Activated CD8-positive, alpha-beta memory T cell treated with anti-CD3 and anti-CD28 coated beads for 4 hours (primary cell): ENCODE measurements at places on chromosomes 4 and X.

GRCh38 chrX:150192816-150193215, 170.3 kb upstream of the MAMLD1 start:
- DNase-seq: no peak

- no peak for DNase-seq
These were observed 12.5 kb downstream of the MORC4 start for GRCh38 chrX:106987488-106987887.

DNA sequence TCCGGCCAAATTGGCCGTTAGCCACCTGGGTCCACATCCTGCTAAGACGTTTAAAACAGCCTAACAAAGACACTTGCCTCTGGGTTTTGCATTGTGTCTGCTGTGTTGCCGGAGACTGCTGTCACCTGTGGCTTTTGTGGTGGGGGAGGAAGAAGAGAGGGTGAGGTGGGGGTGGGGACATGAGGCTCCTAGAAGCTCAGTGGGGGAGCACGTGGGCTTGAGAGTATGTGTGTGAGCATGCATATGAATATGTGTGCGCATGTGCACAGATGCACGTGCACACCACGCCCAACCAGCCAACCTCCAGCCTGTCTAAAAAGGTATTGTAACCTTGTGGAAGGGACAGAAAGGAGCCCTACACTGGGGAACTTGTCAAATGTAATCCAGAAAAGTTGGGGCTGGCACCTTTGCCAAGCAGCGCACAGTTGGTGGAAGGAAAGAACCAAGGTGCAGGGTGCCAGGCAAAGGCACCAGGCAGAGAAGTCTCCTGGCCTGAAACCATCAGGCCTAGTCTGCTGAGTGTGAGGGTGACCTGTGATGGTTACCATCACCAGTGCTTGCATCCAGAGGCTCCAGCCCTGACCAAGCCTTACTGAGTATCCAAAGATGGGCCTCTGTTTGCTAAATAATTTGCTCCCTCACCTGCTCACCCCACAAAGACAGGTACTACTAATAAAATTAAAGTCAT, 10.1 kb upstream of the SASH3 start:
- peak; percentile 67 for DNase-seq

DNA sequence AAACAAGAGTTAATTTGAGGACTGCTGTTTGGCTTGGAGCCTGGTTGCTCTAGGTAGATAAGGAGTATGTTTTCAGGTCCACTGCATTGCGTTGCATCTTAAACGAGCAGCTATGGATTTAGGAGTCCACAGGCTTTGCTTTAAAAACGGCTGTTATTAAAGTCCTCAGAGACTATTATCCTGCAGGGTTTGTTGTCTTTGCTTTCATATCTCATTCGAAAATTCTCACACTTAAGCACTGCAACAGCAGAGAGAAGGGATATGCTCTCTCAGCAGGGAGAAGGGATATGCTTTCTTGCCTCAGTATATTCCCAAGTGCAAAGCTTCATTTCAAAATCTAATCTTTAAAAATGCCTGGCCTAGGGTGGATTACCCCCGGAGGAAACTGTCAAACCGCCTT, 444.7 kb upstream of the FTHL17 start:
- no peak for DNase-seq

- no peak for DNase-seq
These were observed 786 bp upstream of the ZFX start for GRCh38 chrX:24148535-24149350.

- DNase-seq: no peak
These were observed 1229.7 kb downstream of the PCDH18 start for GRCh38 chr4:136302566-136302965.

DNA sequence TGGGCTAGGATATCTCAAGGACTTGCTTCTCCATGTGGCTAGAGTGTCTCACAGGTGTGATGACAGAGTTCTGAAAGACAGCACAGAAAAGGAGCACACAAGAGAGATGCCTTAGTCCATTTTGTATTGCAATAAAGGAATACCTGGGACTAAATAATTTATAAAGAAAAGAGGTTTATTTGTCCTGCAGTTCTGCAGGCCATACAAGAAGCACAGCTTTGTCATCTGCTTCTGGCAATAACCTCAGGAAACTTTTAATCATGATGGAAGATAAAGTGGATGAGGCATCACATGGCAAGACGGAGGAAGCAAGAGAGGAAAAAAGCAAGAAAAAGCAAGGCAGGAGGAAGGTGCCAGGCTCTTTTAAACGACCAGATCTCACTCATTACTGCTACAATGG, 126.9 kb downstream of the ADAMTS3 start:
- no peak for DNase-seq

DNA sequence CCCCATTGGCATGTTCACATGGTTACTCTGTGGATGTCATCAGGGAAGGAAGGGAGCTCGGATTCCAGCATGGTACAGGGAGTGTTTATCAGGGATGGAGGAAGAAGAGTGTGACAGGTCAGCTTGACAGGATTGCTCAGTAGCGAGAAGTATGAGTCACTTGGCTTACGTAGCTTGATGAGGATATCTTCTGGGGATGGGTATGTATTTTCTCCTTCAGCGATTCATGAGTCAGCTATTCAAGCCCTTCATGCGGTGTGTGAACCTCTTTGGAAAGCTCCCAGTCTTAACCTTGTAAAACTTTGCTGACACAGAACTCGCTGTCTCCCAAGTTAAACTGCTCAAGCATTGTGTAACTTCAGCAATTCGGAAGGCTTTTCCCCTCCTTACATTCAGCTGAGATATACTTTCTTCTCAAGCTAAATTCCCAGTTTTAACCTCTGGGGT, 275.4 kb downstream of the ARHGAP10 start:
- no peak for DNase-seq

DNA sequence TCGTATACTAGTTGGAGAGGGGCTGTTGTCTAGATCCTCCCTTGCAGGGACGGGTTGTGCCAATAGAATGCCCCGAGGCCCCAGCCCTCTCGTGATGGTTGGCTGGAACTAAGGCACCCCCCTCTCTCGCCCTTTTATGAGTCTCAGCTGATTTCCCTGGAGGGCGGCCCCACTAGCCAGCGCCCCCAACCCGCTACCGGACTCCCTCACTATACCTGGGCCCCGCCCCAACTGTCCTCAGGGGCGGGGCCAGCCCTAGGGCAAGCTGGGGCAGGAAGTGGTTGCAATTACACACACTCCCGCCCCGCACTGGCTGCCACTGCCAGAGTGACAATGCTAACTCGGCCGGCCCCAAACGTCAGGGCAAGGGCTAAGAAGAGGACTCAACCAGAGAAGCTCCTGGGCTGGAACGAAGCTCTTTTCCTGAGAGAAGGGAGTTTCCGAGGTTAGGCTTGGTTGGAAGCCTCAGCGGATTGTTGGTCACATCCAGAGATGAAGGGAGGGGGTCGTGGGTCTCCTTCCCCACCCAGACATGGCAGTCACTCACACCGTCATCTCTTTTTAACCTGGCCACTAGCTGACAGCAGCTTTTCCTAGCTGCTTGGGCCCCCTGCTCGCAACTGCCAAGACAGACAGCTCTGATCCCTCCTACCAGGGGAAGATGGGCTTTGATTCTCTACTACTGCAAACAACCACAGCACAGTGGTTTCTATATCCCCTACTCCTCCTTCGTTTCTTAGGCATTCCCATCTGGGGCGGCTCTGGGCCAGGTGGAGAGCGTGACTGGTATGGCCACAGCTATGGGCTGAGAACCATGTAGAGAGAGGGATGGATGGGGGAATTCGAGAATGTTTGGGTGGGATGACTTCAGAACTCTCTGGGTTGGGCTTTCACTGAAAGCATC, 21.0 kb upstream of the BCORL1 start:
- DNase-seq: no peak

- no peak for DNase-seq
These were observed 29.7 kb downstream of the EREG start for GRCh38 chr4:74394476-74395136.

- no peak for DNase-seq
These were observed 186.6 kb downstream of the RPA4 start for GRCh38 chrX:97070346-97070745.

DNA sequence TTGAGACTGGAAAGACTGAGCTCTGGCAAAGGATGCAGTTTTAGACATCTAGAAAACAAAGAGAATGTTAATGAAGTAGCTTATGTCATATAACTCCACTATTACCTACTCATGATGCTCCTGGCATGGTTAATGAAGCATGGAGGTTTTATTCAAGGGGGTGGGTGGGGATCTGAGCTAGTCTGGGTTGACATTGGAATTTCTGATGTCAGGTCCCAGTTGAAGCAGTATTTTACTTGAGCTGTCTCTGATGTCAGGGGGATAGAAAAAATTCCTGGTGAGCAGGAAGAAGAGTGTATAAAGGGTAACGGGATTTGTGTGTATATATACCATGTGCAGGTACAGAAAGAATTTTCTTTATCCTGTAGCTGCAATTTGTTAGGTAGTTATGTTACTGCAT, 102.0 kb downstream of the ELOVL6 start:
- DNase-seq: no peak

DNA sequence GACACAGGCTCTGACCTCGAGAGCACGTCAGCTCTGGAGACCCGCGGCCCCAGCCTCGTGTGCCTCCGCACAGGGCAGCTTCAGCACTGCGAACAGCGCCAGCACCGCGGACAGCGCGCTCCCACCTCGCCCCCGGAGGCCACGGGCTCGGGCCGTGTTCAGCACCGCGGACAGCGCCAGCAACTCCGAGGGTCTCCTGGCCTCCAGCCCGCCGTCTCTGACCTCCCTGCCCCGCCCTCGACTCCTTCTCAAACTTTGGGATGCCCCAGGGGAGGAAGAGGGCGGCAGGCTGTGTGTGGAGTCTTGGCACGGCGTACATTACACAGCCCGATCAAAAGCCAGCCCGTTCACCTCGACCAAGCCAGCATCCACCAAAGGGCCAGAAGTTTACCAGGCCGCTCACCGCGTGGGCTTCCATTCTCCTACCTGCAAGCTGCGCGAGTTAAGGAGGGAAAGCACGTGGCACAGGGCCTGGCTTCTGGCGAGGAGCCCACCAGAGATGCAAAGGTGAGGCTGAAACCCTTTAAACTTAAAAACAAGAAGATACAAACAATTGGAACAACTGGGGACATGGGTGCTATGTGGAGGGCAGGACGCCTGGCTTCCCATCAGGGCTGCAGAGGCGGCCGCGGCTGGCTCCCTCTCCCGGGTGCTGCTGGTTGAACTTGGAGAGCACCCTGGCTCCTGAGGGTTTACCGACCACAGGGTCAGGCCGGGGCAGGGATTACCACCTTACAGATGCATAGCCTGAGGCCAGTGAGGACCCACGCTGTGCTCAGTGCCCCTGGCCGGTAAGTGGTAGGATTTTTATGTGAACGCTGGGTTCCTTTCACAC, 4.5 kb upstream of the NKX1-1 start:
- no peak for DNase-seq
